ENCODE measurements at places on chromosomes 2 and 18.
A peak's percentile ranks its signal among the peaks of the same experiment; 100 is the strongest.

DNA sequence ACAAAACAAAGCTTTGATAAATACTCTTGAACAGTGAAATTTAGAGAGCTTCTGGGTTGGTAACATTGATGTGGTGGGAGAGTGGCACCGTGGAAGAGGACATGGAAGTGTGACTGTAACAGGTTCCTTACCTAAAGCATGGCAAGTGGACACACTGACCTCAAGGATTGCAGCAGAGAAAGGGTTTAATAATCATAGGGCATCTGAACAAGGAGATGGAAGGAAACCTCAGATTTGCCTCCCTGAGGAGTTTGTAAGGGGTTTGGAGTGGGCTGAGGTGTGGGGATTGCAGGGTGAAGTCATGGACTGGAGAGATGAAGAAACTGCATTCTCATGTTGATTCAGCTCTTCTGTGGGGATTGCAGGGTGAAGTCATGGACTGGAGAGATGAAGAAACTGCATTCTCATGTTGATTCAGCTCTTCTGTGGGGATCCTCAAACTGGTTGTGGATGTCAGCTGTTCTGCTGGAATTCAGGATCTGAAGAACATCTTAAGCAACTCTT, 83.8 kb upstream of the TLK1 start:
- DNase-seq = no peak

DNA sequence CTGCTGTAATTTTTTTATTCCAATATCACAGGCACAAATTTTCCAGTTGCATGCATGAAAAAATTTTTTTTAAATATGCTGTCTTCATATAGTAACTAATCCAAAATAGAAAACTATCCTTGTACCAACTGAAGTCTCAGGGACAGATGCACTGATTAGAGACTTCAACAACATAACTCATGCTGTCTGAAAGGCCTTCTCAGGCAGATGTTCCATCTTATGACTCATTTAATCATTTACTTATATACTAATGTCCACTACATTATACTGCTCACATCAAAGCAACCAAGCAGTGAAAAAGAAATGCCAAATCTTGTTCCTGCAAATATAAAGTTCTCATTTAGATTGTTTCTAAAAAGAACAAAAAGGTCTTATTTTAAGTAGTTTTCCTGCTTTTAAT, 53.1 kb downstream of the OLA1 start:
- DNase-seq = no peak

- DNase-seq = no peak
These were observed 3.3 kb upstream of the ALLC start for GRCh38 chr2:3654531-3655225.

GRCh38 chr2:234401426-234401825, 95.5 kb downstream of the ARL4C start:
- DNase-seq = no peak

- DNase-seq = no peak
These were observed 50.1 kb downstream of the SLC14A1 start for GRCh38 chr18:45774065-45774521.

- DNase-seq = no peak
These were observed 111.4 kb downstream of the SLC39A10 start for GRCh38 chr2:195768431-195768830.

DNA sequence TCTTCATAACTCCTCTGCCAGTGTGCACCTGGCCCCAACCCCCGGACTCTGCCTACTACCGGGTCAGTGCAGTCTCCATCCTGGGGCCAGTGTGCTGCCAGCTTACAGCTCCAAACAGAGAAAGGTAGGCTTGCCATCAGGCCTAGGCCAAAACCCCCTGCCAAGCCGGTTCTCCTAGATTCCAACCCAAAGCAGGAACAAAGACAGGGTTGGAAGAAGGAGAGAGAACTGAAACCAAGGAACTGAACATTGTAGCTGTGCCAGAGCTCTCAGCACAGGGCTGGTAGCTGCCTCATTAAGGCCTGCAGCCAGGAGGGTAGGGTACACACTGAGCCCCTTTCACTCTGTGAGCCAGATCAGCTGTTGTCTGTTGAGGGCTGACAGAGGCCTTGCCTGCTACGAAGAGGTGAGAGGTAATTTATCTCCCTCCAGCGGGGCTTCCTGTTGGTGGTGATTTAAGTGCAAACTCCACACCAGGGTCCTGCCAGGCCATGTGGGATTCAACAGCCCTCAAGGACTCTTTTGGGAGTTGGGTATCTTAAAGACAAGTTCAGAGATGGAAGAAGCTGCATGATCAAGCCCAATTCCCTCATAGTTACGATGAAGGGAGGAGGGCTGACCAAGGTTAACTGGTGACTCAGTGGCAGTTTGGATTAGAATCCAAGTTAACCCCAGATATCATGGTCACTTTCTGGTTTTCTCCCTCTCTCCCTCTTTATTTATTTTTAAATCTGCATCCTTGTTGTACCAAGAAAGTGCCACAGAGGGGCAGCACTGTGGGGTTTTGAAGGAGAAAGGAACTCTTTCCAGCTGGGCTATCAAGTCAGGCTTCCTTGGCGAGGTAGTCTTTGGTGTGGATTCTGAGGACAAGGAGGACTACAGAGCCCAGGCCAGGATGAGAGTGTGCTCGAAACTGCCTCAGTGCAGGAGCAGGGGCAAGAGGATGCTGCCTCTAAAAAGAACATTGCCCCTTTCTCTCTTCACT, 48.1 kb downstream of the CYRIA start:
- peak; percentile 25 for DNase-seq

DNA sequence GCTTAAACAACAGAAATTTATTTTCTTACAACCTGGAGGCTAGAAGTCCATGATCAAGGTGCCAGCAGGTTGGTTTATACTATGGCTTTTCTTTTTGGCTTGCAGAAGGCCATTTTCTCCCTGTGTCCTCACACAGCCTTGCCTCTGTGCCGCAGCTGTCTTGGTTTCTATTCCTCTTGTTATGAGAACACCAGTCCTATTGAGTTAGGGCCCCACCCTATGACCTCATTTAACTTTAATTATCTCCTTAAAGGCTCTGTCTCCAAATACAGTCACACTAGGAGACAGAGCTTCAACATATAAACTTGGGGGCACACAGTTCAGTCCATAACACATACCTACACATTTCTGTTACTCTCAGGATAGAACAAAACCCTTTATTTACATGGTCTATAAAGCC, 17.3 kb upstream of the RHOB start:
- DNase-seq = no peak

DNA sequence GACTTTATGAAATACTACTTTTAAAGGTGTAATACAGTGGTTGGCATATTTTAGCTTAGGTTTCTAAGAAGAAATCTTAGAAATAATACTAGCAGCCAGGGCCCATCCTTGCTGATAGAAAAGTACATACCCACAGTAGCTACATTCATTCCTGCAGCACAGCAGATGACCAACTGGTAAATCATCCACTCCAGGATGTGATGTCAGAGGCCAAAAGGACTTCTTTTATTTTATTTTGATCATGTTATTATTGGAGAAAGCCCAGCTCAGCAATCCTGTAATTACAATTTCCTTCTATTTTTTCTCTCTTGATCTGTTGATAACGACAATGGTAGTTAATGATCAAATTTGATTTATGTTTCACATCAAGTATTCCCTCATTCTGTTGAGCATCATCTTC, 18.0 kb upstream of the TTN start:
- DNase-seq = no peak

GRCh38 chr2:84459018-84459943, at the start of gene SUCLG1:
Gene SUCLG1 (minus strand): TSS chr2:84459280. CDS start chr2:84459269, 11 bp downstream.
- peak; percentile 79 for DNase-seq

DNA sequence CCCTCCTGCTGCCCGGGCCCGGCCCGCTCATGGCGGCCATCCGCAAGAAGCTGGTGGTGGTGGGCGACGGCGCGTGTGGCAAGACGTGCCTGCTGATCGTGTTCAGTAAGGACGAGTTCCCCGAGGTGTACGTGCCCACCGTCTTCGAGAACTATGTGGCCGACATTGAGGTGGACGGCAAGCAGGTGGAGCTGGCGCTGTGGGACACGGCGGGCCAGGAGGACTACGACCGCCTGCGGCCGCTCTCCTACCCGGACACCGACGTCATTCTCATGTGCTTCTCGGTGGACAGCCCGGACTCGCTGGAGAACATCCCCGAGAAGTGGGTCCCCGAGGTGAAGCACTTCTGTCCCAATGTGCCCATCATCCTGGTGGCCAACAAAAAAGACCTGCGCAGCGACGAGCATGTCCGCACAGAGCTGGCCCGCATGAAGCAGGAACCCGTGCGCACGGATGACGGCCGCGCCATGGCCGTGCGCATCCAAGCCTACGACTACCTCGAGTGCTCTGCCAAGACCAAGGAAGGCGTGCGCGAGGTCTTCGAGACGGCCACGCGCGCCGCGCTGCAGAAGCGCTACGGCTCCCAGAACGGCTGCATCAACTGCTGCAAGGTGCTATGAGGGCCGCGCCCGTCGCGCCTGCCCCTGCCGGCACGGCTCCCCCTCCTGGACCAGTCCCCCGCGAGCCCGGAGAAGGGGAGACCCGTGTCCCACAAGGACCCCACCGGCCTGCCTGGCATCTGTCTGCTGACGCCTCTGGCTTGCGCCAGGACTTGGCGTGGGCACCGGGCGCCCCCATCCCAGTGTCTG, 767 bp downstream of the RHOB start:
- DNase-seq = peak; percentile 25

DNA sequence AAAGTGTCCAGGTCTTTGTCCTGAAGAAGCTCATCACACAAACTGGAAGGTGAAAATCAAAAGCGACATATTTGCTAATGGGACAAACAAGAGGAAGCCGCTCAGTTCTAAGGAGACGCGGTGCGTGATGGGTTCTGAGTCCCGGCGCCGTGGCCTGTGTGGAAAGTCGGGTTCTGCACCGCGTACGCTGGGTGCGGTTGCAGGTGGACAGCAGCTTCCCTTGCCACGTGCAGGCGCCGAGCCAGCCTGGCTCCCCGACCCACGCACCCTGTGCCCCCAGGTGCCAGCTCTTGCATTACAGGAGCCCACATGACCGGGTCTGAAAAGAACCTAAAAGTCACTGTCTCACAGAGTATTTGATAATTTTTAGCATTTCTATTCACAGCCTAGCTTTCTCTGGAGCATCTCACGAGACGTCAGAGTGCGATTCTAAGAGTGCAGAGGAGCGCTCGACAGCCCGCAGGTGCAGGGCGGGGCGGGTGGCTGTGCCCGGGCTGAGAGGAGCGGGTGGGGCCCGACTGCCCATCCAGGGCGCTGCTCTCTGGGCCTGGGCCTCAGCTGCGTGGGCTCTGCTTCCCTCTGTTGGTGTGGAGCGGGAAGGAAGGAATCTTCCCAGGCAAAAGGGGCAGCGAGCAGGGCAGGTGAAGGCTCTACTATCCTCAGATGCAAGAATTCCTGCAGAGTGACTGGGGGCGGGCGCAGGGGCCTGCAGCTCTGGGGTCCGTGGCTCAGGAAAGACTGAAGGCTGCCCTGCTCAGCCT, 39.4 kb downstream of the MYT1L start:
- DNase-seq = peak; percentile 25

DNA sequence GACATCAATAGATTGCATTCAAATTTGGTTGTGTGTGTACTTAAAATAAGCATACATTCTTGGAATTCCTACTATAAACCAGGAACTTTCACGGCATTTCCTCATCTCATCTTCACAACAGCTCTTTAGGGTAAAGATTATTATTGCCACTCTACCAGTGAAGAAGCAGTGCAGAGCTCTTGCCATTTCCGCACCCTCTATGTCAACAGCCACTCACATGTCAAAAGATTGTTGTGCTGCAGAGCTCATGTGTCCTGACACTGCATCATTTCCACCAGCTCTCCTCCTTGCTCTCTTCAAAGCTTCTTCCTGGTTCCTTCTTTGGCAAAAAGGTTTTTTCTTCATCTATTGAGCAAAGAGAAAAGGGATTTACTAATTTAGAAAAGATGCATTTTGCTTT, 26.5 kb upstream of the L3MBTL4 start:
- DNase-seq = no peak

DNA sequence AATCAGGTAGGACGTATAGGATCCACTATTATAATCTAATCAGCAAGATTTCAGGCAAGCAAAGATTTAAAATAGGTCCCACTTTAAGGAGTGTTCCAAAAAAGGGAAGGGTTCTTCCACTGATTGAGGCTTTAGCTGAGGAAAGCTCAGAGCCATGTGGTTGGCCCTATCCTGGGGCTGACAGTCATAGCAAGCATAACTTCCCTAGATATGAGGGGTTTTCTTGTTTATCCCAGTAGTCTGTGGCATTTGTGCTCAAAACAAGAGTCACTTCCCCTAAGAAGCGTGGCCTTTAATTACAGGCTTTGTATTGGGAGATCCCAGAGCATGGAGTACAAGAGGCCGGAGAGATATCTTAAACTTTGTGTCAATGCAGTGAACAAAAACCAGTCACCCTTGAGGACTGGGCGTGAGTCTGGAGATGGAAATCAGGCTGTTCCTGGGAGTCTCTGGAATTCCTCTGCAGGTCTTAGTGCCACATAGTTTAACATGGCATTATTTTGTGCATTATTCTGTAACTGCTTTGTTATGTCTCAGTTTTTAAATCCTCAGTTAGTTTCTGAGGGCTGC, 136.9 kb upstream of the FBXO11 start:
- no peak for DNase-seq
